Stimulated activated naive CD4-positive, alpha-beta T cell treated with Interleukin-2 at 50 U/mL for 16 hours (primary cell): ENCODE measurements at places on chromosomes 6 and 20.
A peak's percentile ranks its signal among the peaks of the same experiment; 100 is the strongest.

GRCh38 chr6:144162977-144163376 lies 12.7 kb downstream of the STX11 start:
- no peak for DNase-seq

DNA sequence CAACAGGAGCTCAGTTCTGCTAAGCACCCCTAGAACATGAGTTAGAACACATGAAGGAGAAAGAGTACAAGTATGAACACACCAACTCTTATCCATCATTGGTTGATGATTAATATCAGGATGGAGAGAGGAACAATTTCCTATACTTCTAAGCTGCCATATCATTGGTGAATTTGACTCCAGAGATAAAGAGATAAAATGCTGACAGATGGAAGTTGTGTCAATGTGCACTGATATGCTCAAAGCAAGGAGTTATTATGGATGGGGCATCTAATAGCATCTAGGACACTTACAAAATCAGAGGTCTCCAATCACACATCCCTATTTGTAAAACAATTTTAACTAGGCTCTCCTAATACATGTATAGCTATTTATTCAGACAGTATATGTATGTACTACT lies 145.4 kb downstream of the BFSP1 start:
- no peak for DNase-seq

GRCh38 chr6:112087916-112088315 lies 525 bp downstream of the FAM229B start:
- DNase-seq = no peak

DNA sequence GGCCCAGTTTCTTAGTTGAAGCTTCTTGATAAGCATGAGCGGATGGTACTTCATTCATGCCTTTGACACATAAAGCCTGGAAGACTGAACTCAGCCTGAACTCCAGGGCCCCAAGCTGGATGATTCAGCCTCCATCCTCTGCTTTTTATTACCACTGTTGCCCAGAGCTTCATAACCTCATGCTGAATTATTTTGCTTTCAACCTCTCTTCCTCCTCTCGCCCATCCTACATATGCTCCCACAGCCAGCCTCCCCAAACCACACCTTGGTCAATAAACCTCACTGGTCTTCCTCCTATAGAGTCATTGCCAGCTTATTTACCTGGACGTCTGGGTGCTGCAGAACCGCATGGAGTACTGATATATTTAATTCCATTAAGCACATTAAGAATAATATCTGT lies 59.4 kb downstream of the SLC35B3 start:
- DNase-seq = no peak

DNA sequence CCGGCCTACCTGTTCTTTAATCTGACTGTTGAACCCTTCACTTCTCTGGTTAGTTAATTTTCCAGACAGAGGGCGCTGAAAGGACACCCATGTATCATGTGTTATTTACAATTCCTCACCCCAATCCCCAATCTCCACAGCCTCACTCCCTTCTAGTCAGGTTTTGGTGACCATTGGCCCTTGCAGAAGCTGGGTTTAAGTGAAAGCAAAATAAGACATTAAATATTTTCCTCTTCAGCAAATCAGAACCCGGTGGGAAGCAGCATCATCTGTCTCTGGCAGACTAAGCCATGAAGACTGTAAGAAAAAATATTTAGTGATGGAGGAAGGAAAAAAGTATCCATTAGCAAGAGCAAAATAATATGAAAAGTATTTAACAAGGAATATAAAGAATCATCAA lies 9.4 kb upstream of the HLA-DQA1 start:
- DNase-seq = peak; percentile 17

DNA sequence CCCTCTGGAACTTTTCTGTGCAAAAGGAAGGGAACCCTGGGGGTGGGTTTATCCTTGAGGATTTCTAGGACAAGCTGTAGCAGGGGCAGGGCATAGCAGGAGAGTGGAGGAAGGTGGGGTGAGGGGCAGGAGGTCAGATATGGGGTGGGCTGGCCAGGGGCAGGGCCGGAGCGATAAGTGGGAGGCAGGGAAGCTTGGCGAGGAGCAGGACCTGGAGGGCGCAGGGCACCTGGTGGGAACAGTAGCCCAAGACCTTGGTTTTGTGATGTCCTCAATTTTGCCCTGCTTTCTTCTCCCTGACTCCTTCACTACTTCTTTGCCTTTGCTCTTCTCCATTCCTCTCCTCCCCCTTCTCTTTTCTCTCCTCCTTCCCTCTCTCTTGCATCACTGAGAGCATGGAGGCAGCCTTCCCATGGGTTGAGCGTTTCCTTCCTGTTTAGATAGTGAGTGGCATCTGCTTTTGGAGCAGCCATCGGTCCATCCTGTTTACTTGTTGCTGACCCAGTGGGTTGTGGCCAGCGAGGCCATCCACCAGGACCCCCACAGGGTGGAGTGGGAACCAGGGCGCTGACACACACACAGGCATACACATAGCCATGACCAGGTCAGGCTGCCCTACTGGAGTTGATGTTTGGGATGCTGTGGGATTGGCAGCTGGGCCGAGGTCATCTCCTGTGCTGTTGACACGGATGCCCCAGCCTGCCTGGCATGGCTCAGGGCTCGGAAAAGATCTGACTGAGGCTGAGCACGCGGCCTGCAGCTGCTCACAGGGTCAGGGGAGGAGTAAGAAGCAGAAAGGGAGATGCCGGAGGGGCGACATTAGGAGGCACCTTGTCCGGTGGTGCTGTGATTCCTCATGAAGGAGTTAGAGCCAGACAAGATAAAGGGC lies 121.0 kb upstream of the RNF24 start:
- DNase-seq = no peak

DNA sequence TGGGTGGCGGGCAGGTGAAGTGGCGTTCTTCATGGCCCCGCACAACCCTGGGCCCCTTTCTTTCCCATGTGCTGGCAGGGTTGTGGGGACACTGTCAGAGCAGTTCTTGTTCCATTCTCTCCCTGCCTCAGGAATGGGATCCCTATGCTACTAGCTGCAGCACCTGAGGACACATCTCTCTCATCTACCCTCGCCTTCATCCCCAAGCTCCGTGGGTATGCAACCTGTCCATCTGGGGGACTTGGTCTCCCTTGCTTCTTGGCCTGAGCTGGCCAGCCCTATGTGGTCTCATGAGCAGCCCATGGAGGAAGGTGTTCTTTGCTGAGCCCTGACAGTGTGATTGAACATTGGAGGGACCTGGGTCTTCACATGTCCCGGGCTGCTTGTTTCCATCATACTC lies 24.2 kb downstream of the CST9L start:
- no peak for DNase-seq

DNA sequence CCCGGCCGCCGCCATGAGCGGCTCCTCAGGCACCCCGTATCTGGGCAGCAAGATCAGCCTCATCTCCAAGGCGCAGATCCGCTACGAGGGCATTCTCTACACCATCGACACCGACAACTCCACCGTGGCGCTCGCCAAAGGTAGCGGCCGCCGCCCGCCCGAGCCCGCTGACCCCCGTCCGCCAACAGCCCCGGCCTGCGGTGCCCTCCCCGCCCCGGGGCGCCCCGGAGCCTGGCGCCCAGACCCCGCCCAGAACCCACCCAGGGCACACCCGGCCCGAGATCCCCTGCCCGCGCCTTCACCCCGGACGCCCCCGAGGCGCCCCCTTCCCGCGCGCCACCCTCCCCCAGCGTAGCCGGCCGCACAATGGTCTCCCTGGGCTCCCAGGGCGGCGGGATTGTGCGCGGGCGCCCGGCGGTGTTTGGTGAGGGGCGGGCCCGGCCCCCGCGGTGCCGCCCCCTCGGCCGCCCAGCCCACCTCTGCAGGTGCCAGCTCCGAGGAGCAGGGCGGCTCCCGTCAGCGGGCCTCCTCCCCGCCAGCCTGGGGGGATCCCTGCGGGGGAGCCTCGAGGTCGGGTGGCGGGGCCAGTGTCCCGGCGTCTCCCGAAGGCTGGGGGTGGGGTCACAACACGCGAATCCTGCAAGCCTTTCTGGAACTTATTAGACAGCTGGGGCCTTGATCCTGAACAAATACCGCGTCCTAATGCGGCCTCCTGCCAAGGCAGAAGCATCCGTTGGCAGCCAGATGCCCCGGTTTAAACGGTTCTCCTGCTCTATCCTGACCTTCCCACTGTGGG lies 577 bp downstream of the LSM14B start:
- DNase-seq = peak; percentile 25

DNA sequence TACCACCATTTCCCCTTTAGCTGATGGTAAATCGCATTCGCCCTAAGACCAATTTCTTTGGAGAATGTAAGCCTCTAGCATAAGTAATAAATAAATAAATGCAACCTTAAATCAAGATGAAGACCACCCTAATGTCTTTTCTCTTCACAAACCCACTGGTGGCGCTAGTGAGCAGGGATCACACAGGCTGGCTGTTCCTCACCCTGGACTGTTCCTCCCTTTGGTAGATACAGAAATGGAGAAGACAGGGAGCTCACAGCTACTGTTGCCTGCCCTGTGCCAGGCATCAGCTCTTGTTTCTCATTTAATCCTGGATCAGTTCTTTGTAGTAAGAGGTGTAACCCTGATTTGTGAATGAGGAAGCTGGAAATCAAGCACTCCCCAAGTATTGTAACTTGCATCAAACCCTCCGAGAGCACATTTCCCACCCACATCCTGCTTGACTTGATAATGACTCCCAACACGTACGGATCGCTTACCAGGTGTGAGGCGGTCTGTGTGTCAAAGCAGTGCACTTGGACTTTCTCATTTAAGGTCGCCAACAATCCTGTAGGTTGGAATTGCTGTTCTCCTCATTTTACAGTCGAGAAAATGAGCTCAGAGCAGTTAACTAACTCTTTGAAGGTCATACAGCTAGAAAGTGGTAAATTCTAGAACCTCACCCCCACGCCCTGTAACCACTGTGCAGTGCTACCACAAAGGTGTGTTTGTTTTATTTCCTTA lies 236.1 kb downstream of the TSHZ2 start:
- no peak for DNase-seq
